Ureter (tissue), 1 donor: ENCODE measurements at places on chromosomes 4 and X.

GRCh38 chrX:134684956-134685355 lies 26.7 kb upstream of the PLAC1 start:
- no peak for DNase-seq

GRCh38 chr4:2250357-2251072 lies 8.6 kb upstream of the HAUS3 start:
- DNase-seq, result no peak

- DNase-seq, result no peak
Measured at GRCh38 chr4:173243321-173243720, 74.7 kb downstream of the GALNT7 start.

GRCh38 chr4:153728151-153728550 lies 31.7 kb downstream of the RNF175 start:
- DNase-seq, result no peak

GRCh38 chrX:129566073-129566472 lies 26.0 kb downstream of the OCRL start:
- no peak for DNase-seq

- DNase-seq, result no peak
Measured at GRCh38 chrX:42242004-42242403, 318.6 kb upstream of the CASK start.

DNA sequence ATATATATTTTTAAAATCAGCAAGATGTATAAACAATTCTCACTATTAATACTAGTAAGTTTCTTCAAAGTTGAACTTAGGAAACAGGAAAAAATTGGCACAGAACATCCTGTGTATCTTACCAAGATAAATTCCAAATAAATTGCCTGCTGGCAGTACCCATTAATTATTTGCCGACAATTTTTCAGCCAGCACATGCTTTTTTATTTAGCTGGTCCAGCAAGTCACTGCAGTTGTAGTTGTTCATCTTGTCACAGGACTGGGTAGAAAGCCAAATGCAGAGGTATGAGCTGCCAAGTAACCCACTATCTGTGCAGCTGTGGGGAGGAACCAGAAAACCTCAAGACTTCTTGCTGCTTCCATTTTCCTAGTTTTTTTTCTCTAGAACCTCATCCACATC lies 113.4 kb downstream of the PACRGL start:
- peak; percentile 55 for DNase-seq

DNA sequence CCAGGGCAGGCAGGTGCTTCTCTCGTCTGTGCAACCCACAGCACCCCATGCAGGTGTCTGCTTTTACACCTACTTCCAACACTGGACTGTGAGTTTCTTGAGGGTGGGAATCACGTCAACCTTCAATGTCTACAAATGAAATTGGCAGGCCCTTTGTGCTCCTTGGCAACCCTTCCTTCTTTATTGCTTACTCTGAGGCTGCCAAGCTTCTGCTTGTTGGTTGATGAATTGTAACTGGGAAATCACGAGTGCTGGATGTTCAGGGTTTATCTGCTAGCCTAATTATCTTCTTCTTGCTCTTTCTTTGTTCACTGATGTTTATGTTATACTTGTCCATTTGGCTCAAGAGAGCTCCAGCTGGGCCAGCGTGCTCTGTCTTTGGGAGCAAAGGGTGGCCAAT lies 2.5 kb upstream of the DGAT2L6 start:
- DNase-seq, result no peak

GRCh38 chr4:88514557-88515511 lies 8.7 kb downstream of the PYURF start:
- no peak for DNase-seq

DNA sequence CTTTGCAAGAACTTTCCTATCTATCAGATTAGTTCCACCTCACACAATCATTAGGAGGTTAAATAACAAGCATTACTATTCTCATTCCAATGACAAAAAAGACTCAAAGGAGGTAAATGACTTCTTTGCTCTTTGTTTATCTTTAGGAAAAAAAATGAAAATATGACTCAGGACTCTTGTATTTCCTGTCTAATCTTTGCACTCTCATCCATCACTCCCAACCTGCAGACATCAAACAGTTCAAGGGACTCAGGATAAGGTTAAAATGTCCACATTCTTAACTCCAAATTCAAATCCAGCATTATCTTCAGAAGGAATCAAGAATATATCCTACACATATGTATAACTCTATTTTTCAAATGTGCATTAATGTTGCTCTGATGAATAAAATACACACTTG lies 139.6 kb downstream of the UNC5C start:
- no peak for DNase-seq

- DNase-seq, result no peak
Measured at GRCh38 chr4:125387770-125388169, 73.0 kb downstream of the FAT4 start.

- DNase-seq, result no peak
Measured at GRCh38 chr4:31246856-31247255, 526.7 kb downstream of the PCDH7 start.

DNA sequence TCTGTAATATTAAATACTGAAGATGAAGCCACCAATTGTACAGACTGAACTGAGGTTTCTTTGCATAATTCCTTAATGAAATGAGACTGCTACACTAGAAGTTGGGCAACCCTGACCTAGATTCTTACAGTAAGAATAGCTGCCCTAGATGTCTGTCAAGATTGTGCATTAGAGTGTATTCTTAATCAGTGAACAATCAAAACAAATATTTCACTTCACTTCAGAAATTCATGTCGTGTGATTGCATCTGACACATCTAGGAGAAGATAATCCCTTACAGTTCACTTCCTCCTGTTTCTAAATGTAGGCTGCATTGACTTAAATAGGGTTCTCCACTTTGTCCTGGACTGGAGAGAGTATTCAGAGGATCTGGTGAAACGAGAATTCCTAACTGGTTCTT lies 283.1 kb downstream of the HNRNPD start:
- DNase-seq, result no peak

- no peak for DNase-seq
Measured at GRCh38 chr4:15893962-15894361, 44.6 kb downstream of the FGFBP1 start.

GRCh38 chrX:103727115-103727514 lies 16.4 kb downstream of the TMEM31 start:
- no peak for DNase-seq

GRCh38 chr4:183875251-183875825 lies 29.8 kb upstream of the STOX2 start:
- no peak for DNase-seq

DNA sequence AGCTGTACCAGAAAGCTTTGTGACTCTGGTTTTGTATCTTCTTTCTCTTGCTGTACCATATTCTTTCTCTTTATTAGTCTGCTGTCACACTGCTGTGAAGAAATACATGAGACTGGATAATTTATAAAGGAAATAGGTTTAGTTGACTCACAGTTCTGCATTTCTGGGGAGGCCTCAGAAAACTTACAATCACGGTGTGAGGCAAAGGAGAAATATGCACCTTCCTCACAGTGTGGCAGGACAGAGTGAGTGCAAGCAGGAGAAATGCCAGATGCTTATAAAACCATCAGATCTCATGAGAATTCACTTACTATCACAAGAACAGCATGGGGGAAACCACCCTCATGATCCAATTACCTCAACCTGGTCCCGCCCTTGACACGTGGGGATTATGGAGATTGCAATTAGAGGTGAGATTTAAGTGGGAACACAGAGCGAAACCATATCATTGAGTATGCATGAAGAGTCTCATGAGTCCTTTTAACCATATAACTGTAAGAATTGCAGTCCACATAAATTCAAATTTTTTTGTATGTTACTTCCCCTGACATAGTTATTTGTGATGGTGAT lies 67.4 kb upstream of the INPP4B start:
- no peak for DNase-seq

DNA sequence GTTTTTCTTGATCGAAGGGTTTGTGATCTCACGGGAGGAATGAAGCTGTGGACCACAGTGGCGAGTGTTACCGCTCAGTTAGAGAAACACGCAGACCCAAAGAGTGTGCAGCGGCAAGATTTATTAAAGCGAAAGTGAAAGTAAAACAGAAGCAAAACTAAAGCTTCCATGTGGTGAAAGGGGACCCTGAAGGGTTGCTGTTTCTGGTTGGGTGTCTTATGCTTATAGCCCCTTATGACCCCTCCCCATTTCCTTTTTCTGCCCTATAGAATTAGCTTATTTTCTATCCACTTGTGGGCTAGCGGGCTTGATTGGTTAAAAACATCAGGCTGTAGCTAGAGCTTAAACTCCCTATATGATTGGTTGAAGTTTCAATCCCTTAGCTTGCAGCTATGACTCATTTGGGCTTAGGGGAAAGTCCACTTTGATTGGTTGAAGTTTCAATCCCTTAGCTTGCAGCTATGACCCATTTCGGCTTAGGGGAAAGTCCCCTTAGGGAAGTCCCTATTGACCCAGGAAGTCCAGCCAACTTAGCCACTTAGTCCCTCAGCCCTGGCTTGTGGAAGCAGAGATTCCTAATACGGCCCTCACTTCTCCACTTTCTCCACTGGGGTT lies 171.2 kb upstream of the NWD2 start:
- no peak for DNase-seq

GRCh38 chr4:183254162-183254561 lies 65.9 kb downstream of the CLDN22 start:
- DNase-seq, result no peak

- DNase-seq, result no peak
Measured at GRCh38 chr4:176484301-176484984, 164.7 kb downstream of the SPCS3 start.

GRCh38 chr4:176814770-176815169 lies 22.0 kb upstream of the VEGFC start:
- no peak for DNase-seq

DNA sequence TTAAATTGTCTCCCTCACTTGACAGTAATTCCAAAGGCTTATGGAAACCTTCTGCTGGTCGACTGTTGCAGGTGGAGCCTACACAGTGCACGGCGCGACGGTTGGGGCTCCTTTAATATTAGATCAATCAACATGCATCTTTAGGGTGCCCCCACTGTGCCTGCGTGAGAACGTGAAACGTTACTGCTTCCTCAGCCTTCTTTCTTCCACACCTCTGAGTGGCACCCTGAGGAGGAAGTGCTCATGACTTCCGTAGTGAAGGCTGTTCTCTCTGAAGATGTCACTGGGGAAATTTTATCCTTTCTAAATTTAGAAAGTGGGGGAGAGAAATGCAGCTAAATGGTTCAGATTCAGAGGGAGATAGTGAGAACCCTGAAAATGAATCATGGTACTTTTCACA lies 184.0 kb upstream of the ZFP42 start:
- DNase-seq, result no peak
